Stomach (tissue), 19 donors: ENCODE measurements at places on chromosomes 12 and 14. TPM values are rescaled to one million over a fixed set of nuclear protein-coding genes. Genes with fewer than 3 reads are reported as not detected.

- H3K36me3 ChIP-seq, result no peaks in the 10 kb centered on the region
- no peak for DNase-seq
- H3K27ac ChIP-seq, result no peak overlapping the region
- H3K4me3 ChIP-seq, result no peak overlapping the region
- H3K4me1 ChIP-seq, result no peaks in the 10 kb centered on the region
- H3K27me3 ChIP-seq, result no peaks in the 10 kb centered on the region
These were observed 61.6 kb upstream of the KTN1 start for GRCh38 chr14:55518391-55518790.

DNA sequence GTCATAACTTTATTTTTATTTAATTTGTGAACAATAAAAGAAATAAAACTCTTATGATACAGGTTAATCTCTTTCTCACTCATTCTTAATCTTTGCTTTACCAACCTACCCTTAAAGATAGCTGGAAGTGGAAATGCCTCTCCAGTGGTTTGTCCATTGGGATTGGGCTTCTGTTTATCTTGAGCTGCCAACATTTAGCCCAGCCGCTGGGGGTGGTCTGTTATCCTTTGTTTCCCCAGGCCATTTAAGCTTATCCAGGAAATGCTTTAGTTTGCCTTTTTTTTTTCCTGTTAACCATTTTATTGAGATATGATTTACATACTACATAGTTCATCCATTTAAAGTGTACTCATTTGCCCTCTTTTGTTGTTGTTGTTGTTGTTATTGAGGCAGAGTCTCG, 8.2 kb downstream of the TDG start:
- H3K4me3 ChIP-seq, result no peak overlapping the region
- no peak for DNase-seq
- no peak overlapping the region for H3K27ac ChIP-seq
- peaks cover 46% of the 10 kb centered on the region for H3K4me1 ChIP-seq

DNA sequence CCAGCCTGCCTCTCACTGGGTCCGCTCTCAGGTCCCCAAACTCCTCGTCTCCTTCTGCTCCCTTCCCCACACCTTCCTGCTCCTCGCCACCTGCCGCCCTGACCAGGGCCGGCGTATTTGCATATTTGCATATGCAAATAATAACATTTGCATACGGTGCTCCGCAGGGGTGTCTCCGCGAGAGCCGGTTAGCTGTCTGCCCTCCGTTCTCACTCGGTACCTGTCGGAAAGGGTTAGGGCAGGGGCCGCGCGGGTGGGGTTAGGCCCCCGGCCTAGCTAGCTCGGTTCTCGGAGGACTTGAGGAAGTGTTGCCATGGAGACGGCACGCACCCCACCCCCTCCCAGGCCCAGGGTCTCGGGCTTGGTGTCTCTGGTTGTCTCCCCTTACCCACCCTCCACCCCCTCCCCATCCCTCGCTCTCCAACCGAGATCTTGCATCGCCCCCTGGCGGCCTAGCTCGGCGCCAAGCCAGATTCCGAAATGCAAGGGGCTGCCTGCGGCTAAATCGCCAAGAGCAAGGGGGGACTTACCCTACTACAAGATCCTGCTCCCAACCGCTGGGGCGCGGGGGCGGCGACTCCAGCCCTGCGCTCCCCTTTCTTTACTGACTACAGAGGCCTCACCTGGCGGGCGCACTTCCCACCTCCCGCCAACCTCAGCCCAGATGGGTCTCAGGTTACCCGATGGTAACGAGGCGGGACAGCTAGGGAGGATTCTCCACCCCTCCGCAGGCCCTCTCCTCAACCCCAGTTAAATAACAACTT, 8.1 kb downstream of the STAC3 start:
- H3K36me3 ChIP-seq, result no peaks in the 10 kb centered on the region
- peak overlapping the region; percentile 40 for H3K4me3 ChIP-seq
- peaks cover 54% of the 10 kb centered on the region for H3K4me1 ChIP-seq
- H3K27ac ChIP-seq, result no peak overlapping the region

Gene DAO
- not detected for total RNA-seq

Gene KITLG
- total RNA-seq, result 62.4 TPM

Gene OVCH1
- total RNA-seq, result not detected

Gene TAS2R9
- total RNA-seq, result not detected
